Substantia nigra (tissue), 51 donors: ENCODE measurements at places on chromosomes 16 and 17.

DNA sequence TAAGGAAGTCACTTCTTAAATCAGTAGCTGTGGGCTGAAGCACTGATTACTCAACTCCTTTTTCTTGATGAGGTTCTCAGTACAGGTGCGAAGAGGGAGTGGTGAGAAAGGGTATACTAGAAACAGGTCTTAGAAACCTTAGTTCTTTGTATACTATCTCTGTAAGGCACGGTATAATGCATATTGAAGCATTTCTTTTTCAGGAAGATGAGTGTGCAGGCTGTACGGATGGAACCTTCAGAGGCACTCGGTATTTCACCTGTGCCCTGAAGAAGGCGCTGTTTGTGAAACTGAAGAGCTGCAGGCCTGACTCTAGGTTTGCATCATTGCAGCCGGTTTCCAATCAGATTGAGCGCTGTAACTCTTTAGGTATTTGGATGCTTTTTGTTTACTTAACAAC, 39.2 kb downstream of the CYLD start:
- DNase-seq = no peak

GRCh38 chr17:31310886-31311285, 3.0 kb downstream of the EVI2B start:
- no peak for DNase-seq

GRCh38 chr17:38674014-38674748, 576 bp downstream of the EPOP start:
- no peak for DNase-seq

DNA sequence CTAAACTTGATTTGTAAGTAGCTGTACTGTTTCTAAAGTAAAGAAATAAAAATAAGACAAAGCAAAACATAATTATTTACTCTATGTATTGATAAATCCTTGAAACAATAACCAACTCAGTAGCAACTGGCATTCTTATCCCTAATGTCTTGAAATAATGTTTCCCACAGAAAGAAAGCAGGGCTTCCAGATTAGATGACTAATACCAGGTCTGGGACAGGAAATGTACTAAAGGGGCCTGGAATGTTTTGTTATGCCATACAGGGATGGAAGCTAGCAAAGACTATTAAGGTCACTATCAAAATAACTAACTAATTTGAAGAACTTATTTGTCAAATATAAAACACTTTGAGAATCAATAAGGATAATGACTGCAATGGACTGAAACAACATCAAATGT, 82.1 kb downstream of the CFDP1 start:
- DNase-seq = no peak

GRCh38 chr16:65327346-65327745, 205.5 kb upstream of the CDH11 start:
- no peak for DNase-seq

DNA sequence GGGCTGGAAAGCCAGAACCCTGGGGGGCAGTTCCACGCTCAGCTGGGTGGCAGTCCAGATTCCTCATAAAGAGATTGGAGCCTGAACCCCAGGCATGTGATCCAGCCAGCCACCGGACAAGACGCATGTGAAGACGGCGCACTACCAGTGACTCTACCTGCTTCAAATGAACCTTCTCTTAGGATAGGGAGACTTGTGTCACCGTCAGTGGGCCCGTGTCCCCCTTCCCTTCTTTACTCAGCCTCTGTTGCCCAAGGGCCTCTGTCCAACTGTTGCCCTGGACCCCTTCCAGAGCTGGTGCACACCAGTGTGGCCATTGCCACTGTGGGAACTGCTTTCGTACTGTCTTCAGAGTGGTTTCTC, 18.2 kb downstream of the CLUAP1 start:
- no peak for DNase-seq
